ENCODE measurements at places on chromosomes 6 and 20. TPM values are rescaled to one million over a fixed set of nuclear protein-coding genes. Genes with fewer than 3 reads are reported as not detected.

CPXM1 gene
- total RNA-seq, result 0.49 TPM

SLC17A3 gene
- total RNA-seq, result not detected

GPSM3 gene
- total RNA-seq, result 42.6 TPM

DNA sequence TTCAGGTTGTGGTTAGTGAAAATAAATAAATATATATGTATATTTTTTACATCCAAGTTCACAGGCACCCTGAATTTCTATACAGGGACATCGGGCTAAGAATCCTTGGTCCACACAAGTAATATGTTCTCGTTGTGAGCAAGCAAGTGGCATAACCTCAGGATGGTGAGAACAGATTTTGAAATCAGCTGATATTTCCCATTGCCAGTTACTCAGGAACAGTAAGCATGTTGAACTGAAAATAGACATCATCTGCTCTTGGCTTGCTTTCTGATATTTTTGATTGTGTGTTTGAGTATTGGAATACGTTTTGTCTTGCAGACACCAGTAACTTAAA lies 87.7 kb downstream of the TRMT6 start:
- DNase-seq, result no peak

DNA sequence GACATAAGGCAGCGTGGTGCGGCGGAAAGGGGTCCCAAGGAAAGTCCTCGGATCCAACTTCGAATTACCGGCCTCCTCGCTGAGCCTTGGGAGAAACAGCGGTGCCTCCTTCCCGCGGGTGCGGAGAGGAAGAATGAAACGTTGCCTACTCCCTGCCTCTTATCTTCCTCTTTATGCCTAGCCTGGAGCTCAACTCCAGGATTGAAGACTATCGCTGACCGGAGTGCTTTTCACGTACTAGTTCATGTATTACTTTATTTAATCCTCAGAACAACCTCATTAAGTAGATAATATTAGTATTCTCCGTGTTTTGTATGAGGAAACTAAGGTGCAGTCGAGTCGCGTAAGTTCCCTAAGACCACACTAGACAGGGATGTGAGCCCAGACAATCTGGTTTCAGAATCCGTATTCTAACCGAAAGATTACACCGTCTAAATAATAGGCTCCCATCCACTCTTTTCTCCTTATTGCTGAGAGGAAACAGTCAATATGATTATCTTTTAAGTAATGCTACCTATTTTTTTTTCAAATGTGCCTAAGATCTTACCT lies 793 bp upstream of the PDSS2 start:
- DNase-seq, result no peak

DNA sequence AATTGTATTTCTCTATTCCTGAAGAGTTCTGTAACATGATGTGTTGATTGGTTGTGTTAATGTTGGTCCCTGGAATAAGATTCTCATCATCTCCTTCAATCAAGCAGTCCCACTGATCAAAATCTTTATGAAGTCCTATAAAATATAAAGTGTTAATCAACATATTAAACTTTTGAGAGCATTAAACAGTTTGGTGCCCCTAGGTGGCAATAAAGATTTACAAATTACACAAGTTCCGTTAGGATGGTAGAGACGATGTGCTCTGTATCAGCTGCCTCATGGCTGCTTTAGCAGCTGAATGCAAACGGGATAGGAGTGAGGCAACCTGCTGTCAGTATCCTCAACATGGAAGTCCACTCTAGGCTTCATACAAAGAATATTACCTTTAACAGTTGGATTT lies 16.9 kb downstream of the TDRD6 start:
- no peak for DNase-seq

DNA sequence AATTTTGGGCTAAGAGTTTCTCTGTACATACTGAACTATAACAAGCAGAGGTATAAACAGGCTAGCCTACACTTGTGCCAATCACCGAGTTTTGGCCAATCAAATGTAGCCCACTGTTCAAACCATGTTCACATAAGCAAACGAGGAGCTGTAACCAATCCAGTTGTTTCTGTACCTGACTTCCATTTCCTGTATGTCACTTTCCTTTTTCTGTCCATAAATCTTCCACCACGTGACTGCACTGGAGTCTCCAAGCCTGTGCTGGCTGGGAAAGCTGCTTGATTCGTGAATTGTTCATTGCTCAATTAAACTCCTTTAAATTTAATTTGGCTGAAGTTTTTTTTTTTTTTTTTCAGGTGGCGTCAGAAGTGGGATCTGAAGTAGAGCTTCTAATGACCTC lies 332.9 kb downstream of the RNF144B start:
- DNase-seq, result no peak

GRCh38 chr6:121668259-121668658 lies 232.8 kb downstream of the GJA1 start:
- DNase-seq, result no peak

DNA sequence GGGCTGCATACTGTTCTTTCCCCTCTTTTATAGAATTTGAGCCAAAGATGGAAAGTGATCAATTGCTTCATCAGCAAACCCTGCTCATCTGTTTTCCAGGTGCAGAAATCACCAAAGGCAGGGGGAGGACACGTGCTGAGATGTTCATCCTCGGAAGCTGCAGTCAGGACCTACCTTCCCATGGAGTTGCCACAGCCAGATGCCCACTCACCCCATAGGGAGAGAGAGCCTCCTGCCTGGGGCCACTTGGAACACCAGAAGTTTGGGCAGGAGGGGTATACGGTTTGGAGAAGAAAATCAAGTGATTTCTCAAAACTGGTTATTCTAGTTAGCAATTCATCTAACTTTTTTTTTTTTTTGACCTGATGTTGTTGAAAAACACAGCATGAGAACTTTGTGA lies 5.3 kb upstream of the CST7 start:
- no peak for DNase-seq

DNA sequence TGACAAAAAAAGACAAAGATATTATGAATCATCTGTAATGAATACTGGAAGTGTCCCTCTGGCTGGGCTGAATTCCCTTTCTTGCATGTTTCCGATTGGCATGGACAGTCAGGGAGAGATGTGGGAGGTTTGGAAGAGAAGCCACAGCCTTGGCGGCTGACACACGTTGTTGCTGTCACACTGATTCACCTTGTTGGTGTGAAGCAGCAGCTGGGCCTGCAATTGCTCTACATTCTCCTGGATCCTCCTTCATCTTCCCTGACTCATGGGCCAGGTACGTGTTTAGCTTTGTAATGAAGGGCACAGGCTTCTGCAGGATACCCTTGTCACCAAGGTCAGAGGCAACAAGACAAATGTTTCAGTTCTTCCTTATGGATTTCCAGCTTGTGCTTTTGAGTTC lies 13.4 kb upstream of the SMIM8 start:
- DNase-seq, result no peak

DNA sequence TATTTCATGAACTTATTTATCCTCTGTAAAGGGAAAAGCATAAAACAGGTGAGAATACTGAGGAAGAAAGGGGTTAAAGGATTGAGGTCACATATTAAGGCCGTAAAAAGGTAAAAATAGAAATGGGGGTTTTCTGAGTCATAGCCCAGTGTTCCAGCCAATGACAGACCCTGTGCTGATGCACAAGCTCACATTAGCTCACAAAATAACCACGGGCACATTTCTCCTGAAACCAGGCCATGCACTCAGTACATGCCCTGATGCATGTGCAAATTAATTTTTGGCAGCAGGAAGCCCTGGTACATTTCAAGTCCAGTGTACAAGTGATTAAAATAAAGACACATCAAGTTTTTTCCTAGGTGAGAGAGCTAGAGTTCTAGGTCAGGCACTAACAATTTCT lies 194.4 kb downstream of the TMEM200A start:
- no peak for DNase-seq

GRCh38 chr6:83476971-83477370 lies 35.4 kb upstream of the PRSS35 start:
- DNase-seq, result no peak

GRCh38 chr6:40999569-40999968 lies 39.5 kb downstream of the UNC5CL start:
- DNase-seq, result peak; percentile 59

All from K562 (cell line).